ENCODE measurements at places on chromosomes 7 and 10.

DNA sequence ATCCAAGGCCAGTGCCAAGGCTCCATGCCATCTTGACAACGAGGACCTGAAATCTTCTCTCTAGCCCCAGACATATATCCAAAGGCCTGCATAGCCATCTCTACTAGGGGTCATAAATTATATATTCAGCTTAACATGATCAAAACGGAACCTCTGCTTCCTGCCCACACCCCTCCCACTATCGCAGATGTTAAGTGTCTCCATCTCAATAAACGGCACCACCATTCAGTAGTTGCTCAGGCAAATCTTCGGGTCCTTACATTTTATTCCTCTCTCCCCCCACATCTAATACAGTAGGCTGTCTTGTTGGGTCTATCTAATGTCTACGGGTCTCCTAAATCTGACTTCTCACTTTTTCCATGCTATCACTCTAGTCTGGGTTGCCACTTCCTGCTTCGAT is 201.1 kb upstream of the PLXNA4 start:
- no peak for DNase-seq

- no peak for DNase-seq
These were observed 185.2 kb downstream of the DYNC1I1 start for GRCh38 chr7:95957510-95957909.

GRCh38 chr10:97723001-97723400 is 9.5 kb downstream of the MARVELD1 start:
- DNase-seq: no peak

DNA sequence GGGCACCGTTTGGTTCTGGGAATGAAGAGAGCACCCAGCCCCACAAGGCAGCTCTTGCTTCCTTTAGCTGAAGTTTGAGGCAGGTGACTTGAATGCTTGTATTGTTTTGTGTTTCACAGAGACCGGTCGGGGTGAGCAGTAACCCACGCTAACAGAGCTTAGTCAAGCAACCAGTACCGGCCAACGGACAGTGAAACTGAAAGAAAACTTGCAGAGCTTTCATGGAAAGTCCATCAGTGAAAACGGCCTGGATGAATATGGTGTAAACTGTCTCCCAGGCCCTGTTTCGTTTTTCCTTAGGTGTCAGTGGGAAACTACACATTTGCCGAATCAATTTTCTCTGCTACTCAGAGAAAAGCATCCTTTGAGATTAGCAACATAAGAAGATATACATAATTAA is 101.1 kb downstream of the LYZL1 start:
- no peak for DNase-seq

GRCh38 chr7:38187794-38188440 is 9.9 kb downstream of the STARD3NL start:
- no peak for DNase-seq

- no peak for DNase-seq
These were observed 527.6 kb upstream of the ANKRD30A start for GRCh38 chr10:36597756-36598320.

DNA sequence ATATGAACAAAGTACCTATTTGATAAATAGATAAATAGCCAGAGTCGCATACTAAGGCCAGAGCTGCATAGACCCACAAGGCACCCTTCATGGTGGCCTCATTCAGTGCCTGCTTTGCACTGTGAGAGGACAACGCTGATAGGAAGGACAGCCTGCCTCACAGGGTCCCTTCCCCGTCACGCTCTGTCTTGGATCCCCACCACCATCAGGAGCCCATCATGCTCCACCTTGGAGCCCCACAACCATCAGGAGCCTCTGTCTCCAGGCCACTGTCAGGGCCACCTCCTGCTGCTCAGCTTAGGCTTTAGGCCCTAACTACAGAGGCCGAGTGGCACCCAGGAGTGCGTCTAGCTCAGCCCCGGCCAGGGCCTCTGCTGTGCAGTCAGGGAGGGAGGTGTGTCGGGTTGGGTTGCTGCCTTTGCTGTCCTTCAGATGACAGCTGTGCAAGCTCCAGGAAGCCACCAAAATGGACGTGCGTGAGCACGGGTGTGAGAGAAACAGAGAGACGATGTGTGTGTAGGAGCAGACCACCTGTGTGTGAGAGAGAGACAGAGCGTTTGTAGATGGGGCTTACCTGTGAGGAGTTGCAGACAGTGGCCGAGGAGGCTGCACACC is 516.9 kb downstream of the GLRX3 start:
- DNase-seq: no peak

- no peak for DNase-seq
These were observed 40.1 kb upstream of the ITGB8 start for GRCh38 chr7:20290505-20291111.

GRCh38 chr7:156429514-156429913 is 211.1 kb upstream of the RNF32 start:
- DNase-seq: no peak

DNA sequence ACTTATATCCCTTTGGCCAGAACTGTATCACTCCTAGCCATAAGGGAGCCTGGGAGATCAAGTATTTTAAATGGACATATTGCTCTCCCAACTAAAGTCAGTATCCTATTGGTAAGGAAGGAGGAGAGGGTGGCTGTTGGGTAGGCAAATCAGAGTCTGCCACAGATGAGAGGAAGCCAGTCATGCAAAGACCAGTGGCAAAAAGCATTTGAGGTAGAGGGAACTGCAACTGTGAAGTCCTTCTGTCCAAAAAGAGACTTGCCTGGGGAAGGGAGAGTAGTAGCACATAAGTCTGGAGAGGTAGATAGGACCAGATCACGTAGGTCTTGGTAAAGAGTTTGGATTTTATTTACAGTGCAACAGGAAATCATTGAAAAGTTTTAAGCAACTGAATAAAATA is 8.8 kb upstream of the CCNJ start:
- no peak for DNase-seq

DNA sequence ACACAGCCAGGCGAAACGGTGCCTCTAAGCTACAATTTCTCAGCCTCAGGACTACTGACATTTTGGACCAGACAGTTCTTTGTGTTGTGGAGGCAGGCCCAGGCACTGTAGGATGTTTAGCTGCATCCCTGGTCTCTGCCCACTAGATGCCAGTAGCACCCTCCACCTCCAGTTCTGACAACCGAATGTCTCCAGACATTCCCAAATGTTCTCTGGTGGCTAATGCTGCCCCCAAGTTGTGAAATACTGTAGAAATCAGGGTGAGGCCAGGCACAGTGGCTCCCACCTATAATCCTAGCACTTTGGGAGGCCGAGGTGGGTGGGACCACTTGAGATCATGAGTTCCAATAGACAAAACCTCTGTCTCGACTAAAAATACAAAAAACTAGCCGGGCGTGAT is 18.2 kb downstream of the HNRNPF start:
- peak; percentile 47 for DNase-seq

GRCh38 chr7:50556247-50556991 is 8.8 kb downstream of the DDC start:
- DNase-seq: no peak

- peak; percentile 79 for DNase-seq
These were observed 50.4 kb downstream of the DNAJB6 start for GRCh38 chr7:157386979-157387800.

DNA sequence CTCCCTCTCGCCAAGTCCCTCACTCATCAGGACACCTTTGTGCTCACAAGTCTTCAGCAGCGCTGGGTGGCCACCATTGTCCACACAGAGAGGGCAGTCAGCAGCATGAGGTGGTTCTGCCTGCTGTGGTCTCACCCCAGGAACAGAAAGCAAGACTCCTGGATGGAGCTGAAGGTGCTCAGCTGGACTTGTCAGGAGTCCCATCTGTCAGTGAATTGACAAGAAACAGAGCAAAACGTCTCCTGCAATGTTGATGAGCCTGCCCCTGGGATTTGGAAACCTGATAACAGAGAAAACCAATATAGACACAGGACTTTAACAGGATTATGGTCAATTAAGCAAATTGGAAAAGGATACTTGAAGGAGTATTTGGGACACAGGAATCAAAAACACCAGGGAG is 122.2 kb upstream of the PRSS58 start:
- DNase-seq: no peak

- no peak for DNase-seq
These were observed 12.5 kb upstream of the DAGLB start for GRCh38 chr7:6460303-6460702.

DNA sequence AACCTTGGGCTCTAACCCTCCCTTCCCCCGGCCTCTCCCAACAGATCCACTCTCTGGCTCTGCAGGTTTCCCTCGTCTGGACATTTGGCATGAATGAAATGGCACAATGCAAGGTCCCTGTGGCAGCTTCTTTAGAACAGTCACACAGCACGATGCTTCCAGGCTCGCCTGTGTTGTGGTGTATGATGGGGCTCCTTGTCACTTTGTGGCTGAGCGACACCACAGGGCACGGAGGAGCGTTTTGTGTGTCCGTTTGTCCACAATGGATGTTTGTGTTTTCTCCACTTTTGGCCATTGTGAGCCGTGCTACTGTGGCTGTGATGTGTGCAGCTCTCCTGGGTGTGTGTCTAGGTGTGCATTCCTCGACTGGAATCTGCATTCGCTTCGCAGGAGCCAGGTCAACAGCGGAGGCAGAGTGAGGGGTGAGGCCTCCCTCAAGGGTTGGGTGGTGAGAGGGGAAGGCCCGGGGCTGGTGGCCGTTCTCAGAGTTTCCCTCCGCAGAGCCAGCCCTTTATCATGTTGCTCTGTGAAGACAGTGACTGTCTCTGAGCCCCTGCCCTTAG is 22.3 kb upstream of the SHH start:
- no peak for DNase-seq

DNA sequence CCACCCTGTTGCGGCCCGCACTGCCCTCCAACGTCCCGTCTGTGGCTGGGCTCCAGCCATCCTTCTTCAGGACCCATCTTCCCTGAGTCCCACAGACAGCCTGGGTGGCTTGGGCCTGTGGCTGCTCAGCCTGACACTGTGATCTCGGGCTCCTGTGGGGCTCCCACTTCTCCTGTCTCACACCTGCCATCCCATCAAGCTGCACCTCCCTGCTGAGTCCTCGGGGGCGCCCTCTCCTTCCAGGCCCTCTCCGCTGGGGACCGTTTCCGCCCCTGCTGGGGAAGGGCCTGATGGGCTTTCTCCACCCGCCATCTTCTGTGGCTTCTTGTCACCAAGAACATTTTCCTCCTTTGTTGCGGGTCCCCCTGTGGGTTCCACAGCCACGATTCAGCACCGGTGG is 173.8 kb upstream of the PPP2R2D start:
- DNase-seq: no peak

- no peak for DNase-seq
These were observed 138.9 kb upstream of the COBL start for GRCh38 chr7:51455513-51455912.

GRCh38 chr10:7857262-7857661 is 39.0 kb downstream of the TAF3 start:
- no peak for DNase-seq

GRCh38 chr7:82559193-82559805 is 115.7 kb upstream of the CACNA2D1 start:
- DNase-seq: no peak

- DNase-seq: peak; percentile 43
These were observed 209.0 kb downstream of the CACNA2D1 start for GRCh38 chr7:82234457-82235049.

- no peak for DNase-seq
These were observed 233.4 kb downstream of the ZMYND11 start for GRCh38 chr10:368579-369220.

GRCh38 chr10:108424656-108425055 is 1260.2 kb upstream of the SORCS1 start:
- peak; percentile 75 for DNase-seq

DNA sequence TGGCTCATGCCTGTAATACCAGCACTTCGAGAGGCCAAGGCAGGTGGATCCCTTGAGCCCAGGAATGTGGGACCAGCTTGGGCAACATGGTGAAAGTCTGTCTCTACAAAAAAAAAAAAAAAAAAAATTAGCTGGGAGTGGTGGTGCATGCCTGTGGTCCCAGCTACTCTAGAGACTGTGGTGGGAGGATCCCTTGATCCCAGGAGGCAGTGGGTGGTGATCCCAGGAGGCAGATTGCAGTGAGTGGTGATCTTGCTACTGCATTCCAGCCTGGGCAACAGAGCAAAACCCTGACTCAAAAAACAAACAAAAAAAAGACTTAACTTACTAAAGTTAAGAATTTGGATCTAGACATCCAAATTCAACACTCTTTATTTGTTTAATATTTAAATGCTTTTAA is 10.2 kb upstream of the ADO start:
- DNase-seq: peak; percentile 47

DNA sequence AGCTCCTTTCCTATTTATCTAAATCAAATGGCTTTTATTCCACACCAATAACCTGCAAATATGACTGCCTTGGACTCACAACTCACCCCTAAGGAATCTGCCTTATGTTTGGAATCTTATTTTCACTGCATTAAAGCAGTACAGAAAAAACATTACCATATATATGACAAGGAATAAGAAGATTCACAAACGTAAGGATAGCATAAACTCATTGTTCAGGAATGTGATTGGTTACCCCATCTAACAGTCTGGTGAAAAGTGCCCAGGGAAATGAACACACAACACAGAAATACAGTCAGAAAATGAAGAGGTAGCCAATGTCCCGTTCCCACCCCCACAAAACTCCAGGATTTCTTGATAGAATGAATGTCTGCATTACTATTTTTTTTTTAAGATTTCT is 2.0 kb downstream of the PPP3CB start:
- DNase-seq: peak; percentile 95

DNA sequence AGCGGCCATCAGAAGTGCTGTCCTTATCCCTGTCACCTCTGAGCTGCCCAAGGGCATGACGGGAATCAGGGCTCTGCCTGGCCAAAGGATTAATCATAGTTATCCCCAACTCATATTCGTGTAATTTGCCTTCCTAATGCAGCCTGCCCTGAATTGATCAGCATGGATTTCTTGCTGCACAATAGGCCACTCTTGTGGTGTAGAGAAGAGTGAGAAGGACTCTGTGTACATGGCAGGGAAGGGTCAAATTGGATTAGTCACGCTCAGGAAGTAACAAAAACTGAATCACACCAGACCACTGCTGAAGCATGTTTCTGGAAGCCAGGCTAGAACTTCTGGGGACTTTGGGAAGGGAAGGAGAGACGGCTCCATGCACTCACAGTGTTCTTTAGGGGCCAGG is 227.0 kb downstream of the BUB3 start:
- DNase-seq: no peak

- no peak for DNase-seq
These were observed 21.6 kb upstream of the GRID1 start for GRCh38 chr10:86388119-86388704.

GRCh38 chr7:158074896-158075632 is 512.6 kb downstream of the PTPRN2 start:
- no peak for DNase-seq

GRCh38 chr7:20233362-20233761 is 16.2 kb upstream of the MACC1 start:
- DNase-seq: no peak

DNA sequence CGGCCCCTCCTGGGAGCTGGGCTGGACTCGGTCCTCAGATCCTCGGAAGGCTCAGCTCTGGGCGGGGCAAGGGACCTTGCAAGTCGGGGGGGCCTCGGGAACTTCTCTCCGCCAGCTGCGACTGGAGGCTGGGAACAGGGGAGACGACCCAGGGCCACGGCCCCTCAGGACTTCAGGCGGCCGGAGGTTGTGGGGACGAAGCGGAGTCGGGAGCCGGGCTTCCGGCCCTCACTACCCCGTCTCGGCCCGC is 2.6 kb downstream of the ADIRF start:
- DNase-seq: no peak

All from fibroblast of skin of right biceps (primary cell).